ENCODE measurements at places on chromosomes 1 and 21. TPM values are rescaled to one million over a fixed set of nuclear protein-coding genes. Genes with fewer than 3 reads are reported as not detected.

Gene WDR47
- 12.2 TPM for polyA plus RNA-seq

Gene IRF6
- 0.73 TPM for polyA plus RNA-seq

Gene CHI3L2
- polyA plus RNA-seq: 0.23 TPM

Gene SAMD13
- polyA plus RNA-seq: 6.6 TPM

Gene CFHR2
- polyA plus RNA-seq: not detected

Gene HAPLN2
- polyA plus RNA-seq: 0.52 TPM

Gene ALDH4A1
- polyA plus RNA-seq: 17.0 TPM

Gene HMCN1
- 7.9 TPM for polyA plus RNA-seq

Gene CD84
- 1.7 TPM for polyA plus RNA-seq

Gene COL9A2
- polyA plus RNA-seq: 1.6 TPM

Gene B3GALT2
- polyA plus RNA-seq: 15.4 TPM

Gene KIAA0040
- polyA plus RNA-seq: 9.9 TPM

Gene ODF2L
- 30.1 TPM for polyA plus RNA-seq

Gene C1orf56
- polyA plus RNA-seq: 5.7 TPM

Gene CD5L
- polyA plus RNA-seq: 0.06 TPM

Gene PLA2G2A
- 1.7 TPM for polyA plus RNA-seq

Gene PLA2G5
- polyA plus RNA-seq: 0.28 TPM
